ENCODE measurements at places on chromosomes 5 and 9.
A peak's percentile ranks its signal among the peaks of the same experiment; 100 is the strongest.

DNA sequence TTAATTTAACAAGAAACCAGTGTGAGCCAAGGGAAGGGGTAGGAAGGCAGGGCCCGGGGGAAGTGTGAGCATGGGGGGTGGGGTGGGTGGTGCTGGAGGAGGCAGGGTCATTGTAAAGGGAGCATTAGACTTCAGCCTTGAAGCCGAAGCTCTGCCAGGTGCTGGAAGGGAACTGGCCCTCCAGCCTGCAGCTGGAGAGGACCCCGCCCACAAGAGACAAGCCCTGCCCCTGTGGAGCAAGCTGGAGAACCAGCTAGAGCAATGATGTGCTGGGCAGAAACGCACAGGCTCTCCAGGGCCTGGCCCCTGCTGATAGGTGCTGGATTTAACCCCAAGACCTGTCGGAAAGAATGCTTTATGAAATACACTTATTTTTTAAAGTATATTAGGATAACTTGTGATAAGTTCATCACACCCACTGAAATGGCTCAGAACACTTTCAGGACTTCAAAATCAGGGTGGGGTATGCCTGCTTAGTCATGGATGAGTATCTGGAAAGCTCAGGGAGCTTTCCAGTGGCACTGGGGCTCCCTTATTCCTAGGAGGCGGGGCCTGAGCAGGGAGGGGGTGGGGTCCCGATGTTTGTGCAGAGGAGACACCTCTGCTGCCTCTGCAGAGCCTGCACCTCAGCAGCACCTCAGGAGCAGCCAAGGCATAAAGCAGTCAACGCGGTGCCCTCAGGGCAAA is 27.1 kb downstream of the UBE2QL1 start:
- DNase-seq: no peak

- DNase-seq: no peak
These were observed 87.4 kb downstream of the CAMSAP1 start for GRCh38 chr9:135819905-135820304.

GRCh38 chr5:76789991-76790581 is 28.7 kb upstream of the F2RL1 start:
- no peak for DNase-seq

GRCh38 chr5:10892147-10892910 is 131.3 kb upstream of the DAP start:
- DNase-seq: no peak

GRCh38 chr5:85077581-85077980 is 692.9 kb upstream of the EDIL3 start:
- DNase-seq: no peak

DNA sequence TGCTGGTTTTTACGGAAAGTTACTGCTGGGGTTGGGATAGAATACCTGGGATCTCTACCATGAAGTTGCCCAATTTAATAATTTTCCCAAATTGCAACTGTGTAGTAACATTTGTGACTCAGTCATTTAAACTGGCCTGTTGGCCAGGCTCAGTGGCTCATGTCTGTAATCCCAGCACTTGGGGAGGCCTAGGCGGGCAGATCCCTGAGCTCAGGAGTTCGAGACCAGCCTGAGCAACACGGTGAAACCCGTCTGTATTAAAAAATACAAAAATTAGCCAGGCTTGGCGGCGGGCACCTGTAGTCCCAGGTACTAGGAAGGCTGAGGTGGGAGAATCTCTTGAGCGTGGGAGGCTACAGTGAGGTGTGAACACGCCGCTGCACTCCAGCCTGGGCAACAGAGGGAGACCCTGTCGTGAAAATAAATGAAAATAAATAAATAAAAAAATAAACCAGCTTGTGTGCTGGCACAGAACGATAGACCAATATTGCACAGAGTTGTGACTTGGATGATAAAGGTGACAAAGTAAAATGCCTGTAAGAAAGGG is 160.7 kb upstream of the ZNF608 start:
- no peak for DNase-seq

GRCh38 chr5:36701085-36701698 is 94.8 kb downstream of the SLC1A3 start:
- peak; percentile 38 for DNase-seq

DNA sequence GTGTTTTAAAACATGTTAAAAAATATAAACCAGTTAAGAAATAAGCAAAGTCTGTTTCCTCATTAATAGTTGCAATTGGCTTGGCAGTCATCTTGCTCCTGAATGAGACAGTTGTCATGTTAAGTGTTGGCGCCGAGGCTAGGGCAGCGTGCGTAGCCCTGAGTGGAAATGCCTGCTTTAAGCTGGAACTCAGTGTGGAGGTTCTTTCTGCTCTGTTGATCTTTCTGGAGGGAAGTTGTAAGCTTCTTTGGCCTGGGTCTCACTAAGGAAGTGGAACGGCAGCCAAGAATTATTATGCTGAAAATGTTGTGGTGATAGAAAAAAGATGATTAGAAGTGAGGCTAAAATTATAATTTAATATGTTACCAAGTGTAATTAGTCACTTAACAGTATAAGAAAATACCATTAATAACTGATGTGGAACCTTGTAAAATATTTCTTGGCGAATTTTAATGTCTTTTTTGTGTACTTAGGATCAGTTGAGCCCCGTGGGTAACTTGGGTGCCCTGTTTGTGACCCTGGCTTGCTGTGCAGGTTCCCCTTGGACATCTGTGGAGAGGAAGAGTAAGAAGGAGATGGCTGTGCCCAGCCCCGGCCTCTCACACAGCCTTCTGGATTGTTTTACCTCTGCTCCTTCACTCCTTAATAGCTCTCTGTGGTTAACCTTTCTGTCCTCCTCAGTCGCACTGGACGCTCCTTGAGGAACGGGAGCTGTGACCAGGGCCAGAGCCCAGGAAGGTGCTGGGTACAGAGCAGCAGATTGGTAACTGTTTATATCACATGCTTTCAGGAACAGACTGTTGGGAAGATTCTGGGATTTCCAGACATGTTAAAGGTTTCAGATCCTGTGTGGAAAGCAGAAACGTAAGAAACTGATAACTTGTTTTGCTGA is 31.0 kb downstream of the PCBD2 start:
- no peak for DNase-seq

DNA sequence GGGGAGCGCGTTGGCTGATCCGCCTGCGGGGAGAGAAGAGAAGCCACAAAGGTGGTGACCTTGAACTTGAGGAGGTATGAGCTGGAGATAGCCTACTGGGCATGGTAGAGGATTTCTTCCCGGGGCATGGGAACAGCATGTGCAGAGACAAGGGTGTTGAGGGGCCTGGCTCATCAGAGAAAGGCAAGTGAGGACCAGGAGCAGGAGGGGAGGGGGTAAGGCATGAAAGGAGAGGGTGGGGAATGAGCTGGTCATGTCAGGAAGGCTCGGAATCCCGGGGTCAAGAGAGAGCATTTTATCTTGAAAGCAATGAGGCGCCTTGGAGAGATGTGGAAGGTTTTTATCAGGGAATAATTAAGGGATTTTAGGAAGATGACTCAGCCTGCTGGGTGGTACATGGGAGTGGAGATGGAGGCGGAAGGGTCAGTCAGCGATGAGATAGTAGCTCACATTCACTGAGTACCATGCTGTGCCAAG is 121.1 kb downstream of the LHX2 start:
- DNase-seq: no peak

DNA sequence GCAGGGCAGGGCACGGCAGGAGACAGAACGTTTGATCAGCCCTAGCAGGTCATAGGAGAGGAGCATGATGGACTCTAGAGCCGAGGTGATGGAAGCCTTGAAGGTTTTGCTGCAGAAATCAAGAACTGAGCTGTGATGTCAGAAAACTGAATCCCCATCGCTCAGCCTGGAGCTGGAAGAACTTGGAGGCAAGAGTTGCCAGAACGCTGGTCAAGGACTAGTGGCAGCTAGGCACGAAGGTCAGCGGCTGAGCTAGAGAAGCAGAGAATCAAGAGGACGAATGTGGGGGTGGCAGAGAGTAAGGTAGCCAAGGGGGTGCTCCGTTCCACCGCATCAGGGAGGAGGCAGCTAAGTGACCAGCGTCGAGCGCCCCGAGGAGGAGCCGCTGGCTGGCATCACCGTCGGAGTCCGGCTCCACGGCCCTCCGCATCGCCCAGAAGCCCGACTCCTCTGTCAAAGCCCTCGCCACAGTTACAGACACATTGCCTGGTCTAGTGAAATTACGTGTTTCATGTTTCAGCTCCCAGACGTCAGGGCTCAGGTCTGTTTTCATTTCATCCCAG is 1.2 kb upstream of the GALNT10 start:
- no peak for DNase-seq
